ENCODE measurements at places on chromosomes 12 and 14.

- no peak for DNase-seq
These were observed 109.8 kb upstream of the EGLN3 start for GRCh38 chr14:34060651-34060999.

DNA sequence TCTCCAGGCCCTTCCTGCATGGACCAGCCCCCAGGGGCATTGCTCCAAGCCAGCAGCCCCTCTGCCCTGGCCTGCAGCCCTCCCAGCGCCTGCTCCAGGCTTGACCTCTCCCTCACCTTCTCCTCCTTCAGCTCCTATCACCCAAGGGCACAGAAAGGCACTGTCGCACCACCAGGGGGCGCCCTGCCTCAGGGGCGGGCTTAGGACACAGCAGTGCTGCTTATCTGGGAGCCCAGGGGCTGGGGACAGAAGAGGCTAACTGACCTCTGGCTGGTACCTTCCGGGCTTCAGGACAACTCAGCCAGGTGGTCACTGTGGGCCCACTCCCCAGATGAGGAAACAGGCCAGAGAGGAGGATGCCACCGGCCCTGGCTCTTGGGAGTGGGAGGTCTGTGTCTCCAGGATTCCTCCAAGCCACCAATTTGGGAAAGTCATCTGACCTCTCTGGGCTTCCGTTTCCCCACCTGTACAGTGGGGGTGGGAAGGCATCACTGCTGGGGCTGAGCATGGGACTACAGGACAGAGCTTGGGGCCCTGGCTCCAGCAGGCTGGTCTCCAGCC lies 25.3 kb upstream of the GPR132 start:
- DNase-seq, result peak; percentile 83

GRCh38 chr12:88993651-88994050 lies 358.6 kb downstream of the DUSP6 start:
- DNase-seq, result peak; percentile 4

- DNase-seq, result no peak
These were observed 3.6 kb downstream of the CBX5 start for GRCh38 chr12:54276368-54276767.

GRCh38 chr12:117827660-117828059 lies 141.1 kb downstream of the KSR2 start:
- DNase-seq, result no peak

GRCh38 chr12:113260127-113260526 lies 38.9 kb downstream of the TPCN1 start:
- no peak for DNase-seq

- DNase-seq, result no peak
These were observed 445.4 kb downstream of the BCL11B start for GRCh38 chr14:98826618-98827017.

DNA sequence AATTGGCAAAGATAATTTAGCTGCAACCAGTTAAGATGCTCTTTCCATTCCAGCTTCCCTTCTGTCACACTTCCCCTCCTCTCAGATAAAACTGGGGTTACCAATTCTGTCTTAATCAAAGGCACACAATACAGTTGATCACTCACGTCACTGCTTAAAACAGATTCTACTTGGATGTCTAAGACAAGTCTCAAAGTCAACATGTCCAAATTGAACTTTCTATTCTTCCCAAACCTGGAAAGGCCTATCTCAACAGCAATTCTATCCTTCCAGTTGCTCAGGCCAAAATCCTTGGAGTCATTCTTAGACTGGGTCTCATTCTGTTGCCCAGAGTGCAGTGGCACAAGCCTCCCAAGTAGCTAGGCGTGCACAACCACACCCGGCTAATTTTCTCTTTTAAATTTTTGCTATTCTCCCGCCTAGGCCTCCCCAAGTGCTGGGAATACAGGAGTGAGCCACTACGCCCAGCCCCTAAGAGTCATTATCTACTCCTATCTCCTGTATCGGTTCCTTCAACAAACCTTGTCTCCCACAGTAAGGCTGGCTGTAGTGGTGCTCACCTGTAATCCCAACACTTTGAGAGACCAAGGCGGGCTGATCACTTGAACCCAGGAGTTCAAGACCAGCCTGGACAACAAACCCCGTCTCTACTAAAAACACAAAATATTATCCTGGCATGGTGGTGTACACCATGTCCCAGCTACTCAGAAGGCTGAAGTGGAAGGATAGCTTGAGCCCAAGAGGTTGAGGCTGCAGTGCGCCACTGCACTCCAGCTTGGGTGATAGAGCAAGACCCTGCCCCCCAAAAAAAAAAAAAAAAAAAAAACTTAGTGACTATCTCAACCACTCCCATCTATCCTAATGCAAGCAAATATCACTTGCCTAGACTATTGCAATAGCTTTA lies 4.7 kb downstream of the RPS29 start:
- DNase-seq, result no peak

DNA sequence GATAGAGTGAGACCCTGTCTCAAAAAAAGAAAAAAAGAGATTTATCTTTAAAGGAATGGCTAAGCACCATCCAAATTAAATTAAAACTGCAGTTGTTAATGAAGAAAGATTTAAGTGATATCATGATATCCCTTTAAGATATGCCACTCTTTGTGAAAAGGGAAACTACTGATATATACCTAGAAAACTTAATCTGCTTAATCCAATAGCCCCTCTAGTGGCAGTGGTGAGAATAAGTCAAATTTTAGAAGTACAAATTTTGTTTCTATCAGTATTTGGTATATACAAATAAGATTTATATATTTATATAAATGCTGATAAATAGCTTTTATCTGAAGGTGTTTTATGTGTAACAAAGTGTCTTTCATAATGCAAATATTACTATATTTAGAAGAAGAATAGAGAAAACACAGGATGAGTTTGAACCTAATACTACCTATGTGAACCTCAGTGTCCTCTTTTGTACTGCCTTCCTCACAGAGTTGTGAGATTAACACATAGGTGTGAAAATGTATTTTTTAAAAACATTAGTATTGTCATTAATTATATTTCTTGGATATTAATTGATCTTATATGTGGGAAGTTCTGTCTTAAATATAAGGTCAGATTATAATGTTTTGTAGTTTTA lies 51.4 kb upstream of the GARIN2 start:
- DNase-seq, result no peak

GRCh38 chr12:11805043-11805442 lies 155.6 kb downstream of the ETV6 start:
- no peak for DNase-seq

- no peak for DNase-seq
These were observed 86.7 kb downstream of the CALM1 start for GRCh38 chr14:90483571-90483974.

DNA sequence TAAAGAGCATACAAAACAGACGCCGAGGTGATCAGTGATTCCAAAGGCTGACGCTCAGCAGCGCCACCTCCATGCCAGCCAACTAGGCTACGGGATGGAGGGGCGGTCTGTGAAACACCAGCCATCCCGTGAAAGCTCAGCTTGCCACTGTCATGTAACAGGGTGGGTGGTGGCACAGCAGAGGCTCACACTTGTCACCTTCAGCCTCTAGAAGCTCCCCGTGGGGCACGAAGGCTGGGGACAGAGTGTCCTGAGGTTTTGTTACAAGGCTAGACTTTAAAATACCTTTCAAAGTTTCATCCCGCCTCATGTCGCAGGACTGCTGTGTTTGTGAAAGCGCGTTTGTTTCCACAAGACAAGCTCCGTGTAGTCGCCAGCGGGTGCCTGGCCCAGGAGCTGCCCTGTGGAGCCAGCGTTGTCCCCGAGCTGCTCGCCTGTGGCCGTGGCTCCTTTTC lies 20.7 kb downstream of the XRCC3 start:
- DNase-seq, result no peak

DNA sequence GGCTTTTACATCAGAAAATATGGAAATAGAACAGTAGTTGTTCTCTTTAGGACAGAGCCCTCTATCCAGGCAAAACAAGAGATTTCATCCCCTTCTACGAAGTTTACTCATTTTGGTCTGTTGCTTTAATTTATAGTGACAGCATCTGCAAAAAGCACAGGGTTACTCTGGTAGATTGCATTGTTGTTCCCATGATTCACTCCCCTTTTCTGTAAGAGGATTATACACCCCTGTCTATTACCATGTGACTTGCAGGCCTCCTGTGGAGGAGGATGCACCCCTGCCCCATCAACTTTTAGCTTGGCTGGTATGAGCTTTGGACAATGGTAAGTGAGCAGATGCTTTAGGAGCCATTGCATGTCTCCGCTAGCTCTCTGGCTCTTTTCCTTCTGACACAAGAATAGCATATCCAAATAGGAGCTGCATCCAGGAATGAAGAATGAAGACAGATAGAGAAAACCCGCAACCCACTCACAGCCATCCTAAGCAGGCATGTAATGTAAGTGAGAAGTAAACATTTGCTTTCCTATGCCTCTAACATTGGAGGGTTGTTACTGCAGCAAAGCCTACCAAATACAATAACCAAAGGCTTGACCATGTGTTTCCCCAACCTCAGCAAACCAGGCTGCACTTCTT lies 304.2 kb downstream of the AKAP6 start:
- no peak for DNase-seq

- no peak for DNase-seq
These were observed 357.8 kb downstream of the DUSP6 start for GRCh38 chr12:88994537-88994936.
